T-helper 17 cell (primary cell): ENCODE measurements at places on chromosomes 6 and 20. TPM values are rescaled to one million over a fixed set of nuclear protein-coding genes. Genes with fewer than 3 reads are reported as not detected.

The BTN1A1 gene
- not detected for total RNA-seq

The KIF25 gene
- not detected for total RNA-seq

The MRPS18B gene
- total RNA-seq: 23.2 TPM

The LY6G6D gene
- not detected for total RNA-seq

The MAP3K5 gene
- total RNA-seq: 35.6 TPM

The SCGN gene
- total RNA-seq: not detected

The EFCAB8 gene
- 1.8 TPM for total RNA-seq

The CLIC5 gene
- 10.1 TPM for total RNA-seq

The DEFB124 gene
- total RNA-seq: not detected

The LCA5 gene
- total RNA-seq: 0.10 TPM

The SLC22A2 gene
- not detected for total RNA-seq

The CST7 gene
- 22.8 TPM for total RNA-seq

The MACROD2 gene
- total RNA-seq: 0.85 TPM
